ENCODE measurements at places on chromosomes 13 and 19. TPM values are rescaled to one million over a fixed set of nuclear protein-coding genes. Genes with fewer than 3 reads are reported as not detected.

GRCh38 chr13:38346764-38347163 lies 2.9 kb upstream of the UFM1 start:
- DNase-seq: no peak

- no peak for DNase-seq
Measured at GRCh38 chr13:21522130-21522529, 63.0 kb upstream of the ZDHHC20 start.

DNA sequence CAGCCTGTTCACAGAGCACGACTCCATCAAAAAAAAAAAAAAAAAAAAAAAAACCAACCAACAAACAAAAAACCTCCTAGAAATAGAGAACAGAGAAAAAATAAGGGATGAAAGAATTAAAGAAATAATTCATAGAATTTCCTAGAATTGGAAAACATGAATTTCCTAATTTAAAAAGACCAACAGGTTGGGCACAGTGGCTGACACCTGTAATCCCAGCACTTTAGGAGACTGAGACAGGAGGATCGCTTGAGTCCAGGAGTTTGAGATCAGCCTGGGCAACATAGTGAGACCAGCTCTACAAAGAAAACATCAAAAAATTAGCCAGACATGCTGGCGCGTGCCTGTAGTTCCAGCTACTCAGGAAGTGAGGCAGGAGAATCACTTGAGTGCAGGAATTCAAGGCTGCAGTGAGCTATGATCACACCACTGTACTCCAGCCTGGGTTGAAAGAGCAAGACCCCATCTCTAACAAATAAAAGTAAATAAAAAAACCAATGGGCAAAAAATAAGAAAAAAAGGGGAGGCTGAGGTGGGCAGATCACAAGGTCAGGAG lies 6.5 kb downstream of the SPART start:
- DNase-seq: no peak

AP2A1 gene
- total RNA-seq: 133 TPM

IRS2 gene
- total RNA-seq: 52.3 TPM

KIR3DL2 gene
- total RNA-seq: not detected

PRRG2 gene
- 0.32 TPM for total RNA-seq

All from osteocyte (in vitro differentiated cells).